ENCODE measurements at places on chromosomes 1 and 21. TPM values are rescaled to one million over a fixed set of nuclear protein-coding genes. Genes with fewer than 3 reads are reported as not detected.

BRINP3 gene
- 1.5 TPM for total RNA-seq

GRCh38 chr1:174358786-174359453 lies 88.8 kb upstream of the GPR52 start:
- no peak for DNase-seq

DNA sequence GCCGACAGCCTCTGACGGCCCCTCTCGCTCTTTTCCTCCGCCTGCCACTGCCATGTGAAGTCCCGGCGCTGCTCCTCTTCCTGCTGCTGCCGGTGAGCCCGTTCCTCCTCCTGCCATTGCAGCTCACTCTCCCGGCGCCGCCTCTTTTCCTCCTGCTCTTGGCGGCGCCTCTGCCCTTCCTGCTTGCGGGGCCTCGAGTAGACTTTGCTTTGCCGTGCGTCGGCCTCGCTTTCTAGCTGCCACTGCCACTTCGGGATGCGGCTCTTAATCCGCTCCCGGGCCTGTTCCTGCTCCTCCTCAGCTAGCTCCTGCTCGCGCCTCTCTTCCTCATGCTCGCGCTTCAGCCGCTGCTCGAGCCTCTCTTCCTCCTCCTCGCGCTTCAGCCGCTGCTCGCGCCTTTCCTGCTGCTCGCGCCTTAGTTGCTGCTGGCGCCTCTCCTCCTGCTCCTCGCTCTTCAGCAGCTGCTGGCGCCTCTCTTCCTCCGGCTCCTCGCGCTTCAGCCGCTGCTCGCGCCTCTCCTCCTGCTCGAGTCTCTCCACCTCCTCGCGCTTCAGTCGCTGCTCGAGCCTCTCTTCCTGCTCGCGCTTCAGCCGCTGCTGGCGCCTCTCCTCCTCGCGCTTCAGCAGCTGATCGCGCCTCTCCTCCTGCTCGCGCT lies 4.3 kb downstream of the TCHH start:
- DNase-seq, result no peak

FHAD1 gene
- total RNA-seq, result not detected

RHEX gene
- total RNA-seq, result 0.53 TPM

RGS13 gene
- total RNA-seq, result not detected

GRCh38 chr1:234562334-234562733 lies 47.6 kb downstream of the IRF2BP2 start:
- DNase-seq, result peak; percentile 40

DNA sequence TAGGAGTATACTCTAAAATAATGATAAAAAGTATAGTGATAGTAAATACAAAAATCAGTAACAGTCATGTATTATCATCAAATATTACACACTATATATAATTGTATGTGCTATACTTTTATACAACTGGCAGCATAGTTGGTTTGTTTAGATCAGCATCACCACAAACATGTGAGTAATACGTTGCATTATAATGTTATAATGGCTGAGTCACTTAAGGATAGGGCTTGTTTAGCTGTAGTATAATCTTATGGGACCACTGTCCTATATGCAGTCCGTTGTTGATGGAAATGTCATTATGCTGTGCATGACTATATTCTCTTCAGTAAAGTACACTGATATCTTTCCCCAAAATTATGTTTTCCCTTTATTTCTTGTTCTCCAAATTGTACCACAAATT lies 92.8 kb downstream of the LYPLAL1 start:
- DNase-seq, result no peak

- no peak for DNase-seq
These were observed 156.8 kb downstream of the FOXD2 start for GRCh38 chr1:47594627-47595026.

POLR3GL gene
- total RNA-seq, result 22.9 TPM

FCRL5 gene
- not detected for total RNA-seq

SAMD13 gene
- not detected for total RNA-seq

- no peak for DNase-seq
These were observed 22.3 kb downstream of the SLC9A1 start for GRCh38 chr1:27132624-27133023.

DNA sequence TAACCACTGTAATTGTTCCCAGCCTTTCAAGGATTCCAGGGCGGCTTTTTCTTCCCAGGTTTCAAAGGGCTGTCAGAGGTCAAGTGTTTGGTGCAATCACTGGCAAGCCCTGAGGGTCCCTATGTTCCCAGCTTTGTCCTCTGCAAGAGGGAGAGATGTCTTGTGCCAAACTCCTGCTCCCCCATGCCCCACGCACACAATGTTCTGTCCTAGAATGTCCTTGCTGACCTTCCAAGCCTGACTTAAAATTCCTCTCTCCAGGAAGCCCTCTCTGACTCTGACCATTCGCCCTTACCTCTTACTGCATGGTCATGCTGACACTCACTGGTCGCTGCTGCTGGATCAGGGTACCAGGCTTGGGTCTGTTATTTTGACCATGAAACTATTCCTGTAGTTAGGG lies 152.5 kb upstream of the KCND3 start:
- DNase-seq, result no peak

DNA sequence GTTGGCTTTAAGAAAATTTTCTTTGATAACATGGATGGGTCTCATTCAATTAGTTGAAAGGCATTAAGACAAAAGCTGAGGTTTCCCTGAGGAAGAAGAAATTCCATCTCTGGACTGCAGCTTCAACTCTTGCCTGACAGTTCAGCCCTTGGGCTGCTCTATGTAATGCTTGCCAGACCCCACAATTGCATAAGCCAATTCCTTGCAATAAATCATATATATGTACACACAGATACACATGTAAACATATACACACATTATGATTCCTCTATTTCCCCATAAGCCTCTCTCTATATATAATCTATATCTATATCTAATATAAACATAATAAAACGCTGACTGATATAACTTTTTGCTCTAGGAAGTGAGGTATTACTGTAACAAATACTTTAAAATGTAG lies 301.5 kb upstream of the PRMT6 start:
- no peak for DNase-seq
